ENCODE measurements at places on chromosomes 12 and 14. TPM values are rescaled to one million over a fixed set of nuclear protein-coding genes. Genes with fewer than 3 reads are reported as not detected.

The AHNAK2 gene
- total RNA-seq, result 1.1 TPM

The LIN7A gene
- total RNA-seq, result 8.2 TPM

DNA sequence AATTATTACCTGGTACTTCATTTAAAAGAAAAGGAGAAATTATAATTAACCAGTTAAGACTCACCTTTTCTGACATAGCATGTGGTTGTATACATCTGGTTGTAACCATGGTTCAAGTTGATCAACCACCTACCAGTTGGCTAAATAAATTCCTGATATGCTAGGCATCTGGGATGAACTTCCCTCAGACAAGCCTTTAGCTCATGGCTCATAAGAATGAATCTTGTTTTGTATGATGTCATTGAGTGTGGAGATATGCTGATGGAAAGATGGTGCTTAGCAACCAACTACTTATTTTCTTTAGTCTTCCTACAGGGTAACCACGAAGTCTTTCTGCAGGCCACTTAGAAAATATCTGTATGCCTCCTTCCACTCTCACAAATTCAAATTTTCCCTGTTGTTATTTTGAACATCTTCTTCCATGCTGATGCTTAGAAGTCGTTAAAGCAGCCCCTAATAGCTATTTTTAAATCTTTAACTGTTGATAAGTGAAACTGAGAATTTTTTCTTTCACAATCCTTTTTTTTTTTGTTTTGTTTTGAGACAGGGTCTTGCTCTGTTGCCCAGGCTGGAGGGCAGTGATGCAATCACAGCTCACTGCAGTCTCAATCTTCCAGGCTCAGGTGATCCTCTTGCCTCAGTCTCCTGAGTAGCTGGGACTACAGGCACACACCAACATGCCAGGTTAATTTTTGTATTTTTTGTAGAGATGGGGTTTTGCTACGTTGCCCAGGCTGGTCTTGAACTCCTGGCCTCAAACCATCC lies 51.9 kb upstream of the PTHLH start:
- no peak for DNase-seq

DNA sequence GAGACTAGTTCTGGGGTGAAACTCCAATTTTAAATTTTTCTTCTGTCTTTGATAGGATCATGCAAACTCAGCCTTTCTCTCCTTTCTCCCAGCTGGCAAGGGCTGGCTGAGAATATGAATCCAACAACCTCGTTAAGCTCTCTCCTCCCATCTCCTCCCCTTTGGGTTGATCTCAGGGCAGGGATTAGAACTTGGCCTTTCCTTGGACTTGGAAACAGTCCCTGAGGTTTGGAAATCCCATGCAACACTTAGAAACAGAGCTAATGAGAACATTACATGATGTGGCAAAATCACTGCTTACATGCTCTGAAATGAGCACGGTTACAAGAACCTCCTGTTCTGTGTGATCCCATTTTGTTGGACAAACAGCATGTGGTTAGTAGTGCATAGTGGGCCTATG lies 31.6 kb downstream of the ACACB start:
- no peak for DNase-seq

- no peak for DNase-seq
Measured at GRCh38 chr12:109277255-109277898, 31.7 kb downstream of the FOXN4 start.

DNA sequence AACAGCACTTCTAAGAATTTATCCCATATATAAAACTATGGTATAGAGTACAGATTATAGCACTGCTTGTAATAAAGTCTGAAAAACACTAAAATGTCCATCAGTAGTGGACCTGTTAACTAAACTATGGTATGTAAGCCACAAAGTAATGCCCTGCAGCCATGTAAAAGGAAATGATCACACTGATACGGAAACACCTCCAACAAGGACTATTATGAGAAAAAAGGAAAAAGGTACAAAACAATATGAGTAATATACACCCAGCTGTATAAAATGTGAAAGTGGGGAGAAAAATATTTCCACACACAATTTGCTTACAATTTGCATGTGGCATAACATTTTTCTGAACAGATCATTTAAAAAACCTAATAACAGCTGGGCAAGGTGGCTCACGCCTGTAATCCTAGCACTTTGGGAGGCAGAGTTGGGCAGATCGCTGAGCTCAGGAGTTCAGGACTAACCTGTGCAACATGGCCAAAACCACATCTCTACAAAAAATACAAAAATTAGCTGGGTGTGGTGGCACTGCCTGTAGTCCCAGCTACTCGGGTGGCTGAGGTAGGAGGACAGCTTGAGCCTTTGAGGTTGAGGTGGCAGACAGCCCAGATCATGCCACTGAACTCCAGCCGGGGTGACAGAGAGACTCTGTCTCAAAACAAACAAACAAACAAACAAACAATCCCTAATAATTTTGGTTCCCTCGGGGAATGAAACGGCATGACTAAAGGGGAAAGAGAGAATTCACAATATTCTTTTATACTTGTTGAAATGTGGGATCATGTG lies 250.5 kb downstream of the MED13L start:
- DNase-seq, result no peak

- no peak for DNase-seq
Measured at GRCh38 chr12:5123921-5124320, 80.2 kb downstream of the KCNA5 start.

GRCh38 chr14:25431211-25432076 lies 381.5 kb upstream of the STXBP6 start:
- DNase-seq, result peak; percentile 25

DNA sequence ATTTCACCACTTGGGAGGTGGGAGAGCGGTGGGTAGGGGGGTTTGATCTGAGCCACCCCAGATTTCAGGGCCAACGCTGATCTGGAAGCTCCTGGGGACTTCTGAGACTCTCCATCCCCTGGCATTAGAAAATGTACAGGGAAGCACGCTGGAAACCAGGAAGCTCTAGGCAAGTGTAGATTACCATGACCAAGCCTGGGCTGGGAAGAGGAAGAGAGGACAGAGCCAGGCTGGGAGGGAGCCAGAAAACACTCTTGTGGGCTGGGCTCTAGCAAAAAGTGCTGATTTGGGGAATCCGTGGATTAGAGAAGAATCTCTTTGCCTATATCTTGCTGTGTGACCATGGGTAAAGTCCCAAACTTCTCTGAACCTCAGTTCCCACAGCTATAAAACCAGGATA lies 236.7 kb downstream of the BCL11B start:
- no peak for DNase-seq

- DNase-seq, result no peak
Measured at GRCh38 chr12:52004042-52004648, 2.6 kb upstream of the TAMALIN start.

- DNase-seq, result no peak
Measured at GRCh38 chr12:115343008-115343407, 659.0 kb upstream of the TBX3 start.

GRCh38 chr12:38775457-38775856 lies 129.9 kb downstream of the CPNE8 start:
- DNase-seq, result no peak

- DNase-seq, result no peak
Measured at GRCh38 chr12:63963868-63964267, 119.4 kb downstream of the SRGAP1 start.

- no peak for DNase-seq
Measured at GRCh38 chr14:52076334-52076733, 7.5 kb upstream of the NID2 start.

The PCBP2 gene
- total RNA-seq, result 1,366 TPM

DNA sequence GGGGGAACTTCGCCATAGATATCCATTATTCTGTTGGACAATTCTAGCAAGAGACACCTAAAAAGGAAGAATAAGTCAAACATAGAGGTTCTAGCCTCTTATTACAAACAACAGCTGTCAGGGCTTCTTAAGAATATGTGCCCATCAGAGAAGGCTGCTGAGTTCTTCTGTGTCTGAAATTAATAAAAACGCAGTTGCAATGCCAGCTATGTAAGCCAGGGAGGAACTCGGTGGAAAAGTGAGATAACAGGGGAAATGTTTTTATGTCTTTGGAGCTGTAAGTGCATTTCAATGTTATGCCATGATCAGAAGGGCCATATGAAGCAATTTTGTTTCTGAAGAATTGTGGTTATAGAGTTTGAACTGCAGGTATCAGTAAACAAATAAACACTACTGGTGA lies 95.0 kb downstream of the SYT1 start:
- no peak for DNase-seq

DNA sequence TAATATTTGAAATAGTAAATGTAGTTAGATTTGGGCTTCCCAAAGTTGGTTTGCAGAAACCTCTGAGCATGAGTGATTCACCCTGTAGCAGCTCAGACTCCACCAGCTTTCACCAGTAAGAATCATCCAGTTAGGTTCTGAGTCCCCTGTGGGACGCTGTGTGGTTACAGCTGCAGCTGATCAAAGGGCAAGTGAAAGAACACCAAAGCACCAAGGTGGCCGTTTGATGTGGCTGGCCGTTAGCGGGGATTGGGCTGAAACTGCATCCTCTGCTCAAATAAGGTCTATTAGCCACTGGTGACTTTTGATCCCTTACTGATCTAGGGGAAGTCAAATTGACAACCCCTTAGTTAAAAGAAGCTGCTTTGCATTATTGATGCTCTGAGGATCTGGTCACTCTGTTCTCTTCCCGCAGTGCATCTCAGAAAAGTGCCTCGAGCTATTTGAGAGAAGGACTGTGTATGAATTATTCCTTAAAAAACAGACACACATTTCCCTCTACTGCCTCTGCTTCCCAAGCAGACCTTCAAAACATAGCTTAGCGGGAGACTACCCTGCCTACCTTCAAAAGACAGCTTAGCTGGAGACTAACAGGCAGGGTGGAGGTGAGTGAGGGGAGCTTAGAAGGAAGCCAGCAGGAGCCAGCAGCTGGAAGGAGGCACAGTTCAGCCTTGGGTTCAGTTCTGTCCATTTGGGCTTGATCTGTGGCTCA lies 3.7 kb downstream of the ABHD12B start:
- DNase-seq, result no peak

- no peak for DNase-seq
Measured at GRCh38 chr14:50233951-50234250, 2.5 kb upstream of the SOS2 start.

The FGD6 gene
- 68.2 TPM for total RNA-seq

Data from progenitor cell of endocrine pancreas (in vitro differentiated cells).